Activated CD8-positive, alpha-beta memory T cell treated with anti-CD3 and anti-CD28 coated beads for 48 hours (primary cell): ENCODE measurements at places on chromosomes 7 and 10.

GRCh38 chr7:5492020-5492635 lies 68.5 kb upstream of the TNRC18 start:
- DNase-seq, result no peak

DNA sequence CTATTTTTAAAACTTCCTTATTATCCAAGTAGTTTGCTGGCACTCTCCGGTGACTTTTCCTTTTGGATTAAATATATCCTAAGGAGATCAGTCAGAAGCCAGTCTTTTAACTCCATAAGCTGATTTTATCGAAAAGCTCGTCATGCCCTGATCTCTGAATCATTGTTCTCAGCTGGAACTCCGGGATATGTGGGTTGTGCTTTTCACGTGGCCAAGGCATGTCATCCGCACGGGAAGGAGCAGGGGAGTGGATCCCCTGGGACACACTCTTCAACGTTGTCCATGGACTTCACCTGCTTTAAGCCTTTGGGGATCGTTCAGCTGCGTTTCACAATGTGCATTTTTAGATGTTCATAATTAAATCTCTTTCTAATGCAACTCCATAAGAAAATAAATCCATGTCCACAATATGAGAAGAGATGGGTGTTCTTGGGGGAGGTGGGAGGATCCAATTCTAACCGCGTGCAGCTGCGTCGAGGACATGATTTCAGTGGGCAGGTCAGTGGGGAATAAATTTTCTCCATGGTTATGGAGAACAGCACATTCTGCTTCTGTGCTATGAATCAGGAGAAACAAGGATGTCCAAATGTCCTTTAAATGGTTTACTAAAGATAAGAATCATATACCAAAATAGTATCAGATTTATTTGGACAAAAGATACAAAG lies 229.5 kb upstream of the ADARB2 start:
- DNase-seq, result no peak

GRCh38 chr10:33112831-33113455 lies 154.9 kb upstream of the ITGB1 start:
- DNase-seq, result no peak

- DNase-seq, result no peak
Measured at GRCh38 chr10:61064356-61064755, 120.4 kb upstream of the RHOBTB1 start.

DNA sequence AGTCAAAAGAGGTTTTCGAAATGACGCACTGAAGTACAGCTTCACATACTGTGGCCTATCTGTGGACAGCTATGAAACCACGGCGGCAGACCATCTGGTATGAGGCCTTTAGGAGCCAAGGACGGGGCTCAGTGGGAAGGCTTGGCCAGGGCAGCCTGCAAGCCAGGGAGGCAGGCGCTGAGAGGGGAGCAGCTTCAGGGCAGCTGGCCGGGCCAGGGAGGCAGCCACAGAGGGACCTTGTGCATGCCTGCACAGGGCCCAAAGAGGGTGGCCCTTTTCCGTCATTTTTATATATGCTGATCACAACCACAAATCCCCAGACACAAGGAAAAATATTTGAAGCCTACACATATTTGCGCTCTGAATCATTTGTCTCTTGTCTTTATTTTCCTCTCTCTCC lies 13.5 kb downstream of the CALD1 start:
- no peak for DNase-seq

GRCh38 chr10:98074315-98074911 lies 44.0 kb upstream of the CRTAC1 start:
- no peak for DNase-seq

DNA sequence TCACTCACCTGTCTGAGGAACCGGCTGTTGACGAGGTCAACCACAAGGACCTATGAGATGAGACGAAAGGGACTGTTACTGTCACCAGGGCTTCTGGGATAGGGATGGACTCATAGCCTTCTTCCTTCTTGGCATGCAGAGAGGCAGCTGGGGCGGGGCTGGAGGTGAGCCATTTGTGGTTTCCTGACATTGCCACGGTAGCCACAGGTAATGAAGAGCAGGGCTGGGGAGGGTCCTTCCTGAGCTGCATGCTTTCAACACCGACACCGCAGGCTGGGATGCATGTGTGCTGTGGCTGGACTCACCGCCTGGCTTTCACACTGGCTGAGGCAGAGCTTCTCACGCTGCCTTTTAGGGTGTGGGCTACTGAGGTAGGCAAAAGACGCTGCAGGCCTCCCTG lies 46.4 kb upstream of the MKRN1 start:
- no peak for DNase-seq

DNA sequence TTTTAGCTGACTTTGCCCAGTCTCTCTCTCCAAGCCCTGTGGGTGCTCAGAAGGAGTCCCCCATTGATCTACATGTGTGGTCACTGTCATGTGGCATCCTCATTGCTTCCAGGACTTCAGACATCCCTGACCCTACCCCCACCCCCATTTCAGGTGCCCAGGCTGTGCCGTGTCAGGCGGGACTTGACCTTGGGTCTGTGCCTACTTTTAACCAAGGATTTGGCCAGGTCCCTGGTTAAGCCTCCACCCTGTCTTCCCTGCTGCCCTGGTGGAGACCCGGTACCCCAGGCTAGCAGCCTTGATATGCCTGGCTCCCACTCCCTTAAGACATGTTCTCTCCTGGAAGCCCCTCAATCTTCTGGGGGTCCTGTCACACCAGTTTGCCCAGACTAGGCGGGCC lies 31.3 kb downstream of the PRF1 start:
- DNase-seq, result no peak

- no peak for DNase-seq
Measured at GRCh38 chr7:107173691-107174406, 5.0 kb downstream of the HBP1 start.

DNA sequence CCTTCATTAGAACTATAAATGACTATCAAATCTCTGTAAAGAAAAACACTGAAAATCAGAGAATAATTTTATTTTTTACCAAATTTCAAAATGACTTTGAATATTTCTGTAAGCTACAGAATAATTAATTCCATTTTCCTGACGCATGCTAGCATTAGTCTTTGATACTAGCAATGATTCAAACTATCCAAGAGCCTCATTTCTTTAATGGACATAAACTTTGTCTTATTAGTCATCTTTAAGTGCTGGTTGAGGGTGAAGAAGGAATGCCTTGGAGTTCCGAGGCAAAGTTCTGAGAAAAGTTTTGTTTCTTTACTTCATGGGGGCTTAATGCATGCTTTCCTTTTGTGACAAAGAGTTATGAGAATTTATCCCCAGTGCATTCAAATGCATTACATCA lies 137.3 kb downstream of the AGMO start:
- DNase-seq, result no peak

- DNase-seq, result no peak
Measured at GRCh38 chr10:6788731-6789130, 208.7 kb upstream of the PRKCQ start.

- DNase-seq, result no peak
Measured at GRCh38 chr10:71419750-71420149, 23.0 kb downstream of the CDH23 start.
